ENCODE measurements at places on chromosomes 6 and 20.

GRCh38 chr6:31582230-31582643 lies at the start of gene LTB:
Gene LTB (minus strand): TSS chr6:31582424. CDS start chr6:31582417, 7 bp downstream.
- no peak for DNase-seq

GRCh38 chr20:4603724-4604123 lies 118.0 kb upstream of the PRND start:
- DNase-seq: no peak

- DNase-seq: no peak
These were observed 113.9 kb downstream of the ADAT2 start for GRCh38 chr6:143336446-143337152.

DNA sequence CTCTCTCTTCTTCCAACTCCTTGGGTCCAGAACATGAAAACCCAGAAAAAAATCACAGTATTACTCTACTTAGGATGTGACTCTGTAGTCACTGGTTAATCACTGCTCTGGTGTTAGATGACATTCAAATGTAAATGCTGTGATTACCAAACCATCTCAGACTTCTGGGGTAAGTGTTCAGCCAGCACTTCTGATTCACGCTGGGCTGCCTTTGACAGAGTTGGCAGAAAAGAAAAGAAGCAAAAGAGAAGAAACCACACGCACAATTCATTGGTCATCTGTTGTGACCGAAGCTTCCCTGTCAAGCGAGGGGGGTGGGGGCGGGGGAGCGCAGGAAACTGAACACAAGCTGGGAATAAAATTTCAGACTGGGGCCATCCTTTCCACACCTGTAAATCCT lies 82.7 kb downstream of the PSMG4 start:
- peak; percentile 45 for DNase-seq

DNA sequence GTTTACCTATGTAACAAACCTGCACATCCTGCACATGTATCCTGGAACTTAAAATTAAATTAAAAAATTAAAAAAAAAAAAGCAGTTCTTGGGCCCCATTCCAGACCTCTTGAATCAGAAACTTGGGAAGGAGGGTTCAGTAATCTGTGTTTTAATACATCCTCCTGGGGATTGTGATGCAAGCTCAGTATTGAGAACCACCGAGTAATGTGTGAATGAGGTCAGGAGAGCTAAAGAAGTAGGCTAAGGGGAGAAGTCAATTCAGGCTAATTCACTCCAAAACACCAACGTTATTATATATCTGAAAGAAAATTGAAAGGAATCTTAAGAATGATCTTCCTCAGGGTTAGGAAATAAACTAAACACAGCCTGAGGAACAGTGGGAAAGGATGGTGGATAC lies 120.4 kb downstream of the RNF144B start:
- no peak for DNase-seq

GRCh38 chr20:19890445-19891051 lies 126.6 kb upstream of the NAA20 start:
- DNase-seq: no peak

GRCh38 chr6:11727998-11728961 lies 50.3 kb downstream of the ADTRP start:
- DNase-seq: no peak

DNA sequence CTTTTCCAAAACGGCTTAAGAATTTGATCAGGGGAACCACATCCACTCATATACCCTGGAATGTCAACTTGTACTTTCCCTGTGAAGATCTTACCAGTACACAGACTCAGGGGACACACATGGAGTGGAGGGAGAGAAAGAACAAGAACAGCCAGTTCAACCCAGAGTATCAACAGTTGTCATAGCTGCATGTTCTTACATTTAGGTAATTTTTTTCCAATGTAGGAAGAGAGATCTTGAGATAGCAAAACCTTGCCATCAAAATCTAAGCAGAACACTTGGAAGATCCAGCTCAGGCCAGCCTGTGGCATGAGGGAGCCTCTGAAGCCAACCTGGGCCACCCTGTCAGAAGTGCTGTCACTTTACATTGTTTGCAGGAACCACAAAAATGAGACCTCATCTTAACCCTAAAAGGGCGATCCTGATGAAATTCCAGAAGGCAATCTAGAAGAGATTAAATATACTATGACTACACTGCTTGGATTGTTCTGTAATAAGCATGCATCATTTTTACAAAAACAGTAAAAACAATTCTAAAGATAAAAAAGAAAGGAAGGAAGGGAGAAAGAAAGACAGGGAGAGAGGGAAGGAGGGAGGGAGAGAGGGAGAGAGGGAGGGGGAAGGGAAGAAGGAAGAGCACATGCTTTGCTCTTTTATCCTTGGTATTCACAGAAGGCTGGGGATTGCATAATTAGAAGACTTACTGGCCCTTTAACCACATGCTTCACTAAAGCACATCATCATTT lies 124.7 kb upstream of the TCF21 start:
- DNase-seq: no peak

DNA sequence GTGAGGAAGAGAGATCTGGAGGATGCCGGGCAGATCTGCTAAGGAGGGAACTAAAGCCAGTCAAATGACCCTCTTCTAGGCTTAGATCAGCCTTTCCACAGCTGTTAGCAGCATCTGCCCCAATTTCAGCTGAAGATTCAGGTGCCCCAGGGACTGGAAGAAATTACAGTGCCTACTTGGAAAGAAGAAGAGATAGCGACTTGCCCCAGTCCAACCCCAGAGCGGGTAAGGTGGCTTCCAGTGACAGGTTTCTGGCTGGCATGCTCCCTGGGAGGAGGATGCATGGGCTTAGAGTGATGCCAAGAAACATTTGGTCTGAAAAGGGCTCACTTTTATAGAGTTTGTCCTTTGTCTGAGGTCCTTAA lies 620 bp downstream of the TJAP1 start:
- DNase-seq: no peak

DNA sequence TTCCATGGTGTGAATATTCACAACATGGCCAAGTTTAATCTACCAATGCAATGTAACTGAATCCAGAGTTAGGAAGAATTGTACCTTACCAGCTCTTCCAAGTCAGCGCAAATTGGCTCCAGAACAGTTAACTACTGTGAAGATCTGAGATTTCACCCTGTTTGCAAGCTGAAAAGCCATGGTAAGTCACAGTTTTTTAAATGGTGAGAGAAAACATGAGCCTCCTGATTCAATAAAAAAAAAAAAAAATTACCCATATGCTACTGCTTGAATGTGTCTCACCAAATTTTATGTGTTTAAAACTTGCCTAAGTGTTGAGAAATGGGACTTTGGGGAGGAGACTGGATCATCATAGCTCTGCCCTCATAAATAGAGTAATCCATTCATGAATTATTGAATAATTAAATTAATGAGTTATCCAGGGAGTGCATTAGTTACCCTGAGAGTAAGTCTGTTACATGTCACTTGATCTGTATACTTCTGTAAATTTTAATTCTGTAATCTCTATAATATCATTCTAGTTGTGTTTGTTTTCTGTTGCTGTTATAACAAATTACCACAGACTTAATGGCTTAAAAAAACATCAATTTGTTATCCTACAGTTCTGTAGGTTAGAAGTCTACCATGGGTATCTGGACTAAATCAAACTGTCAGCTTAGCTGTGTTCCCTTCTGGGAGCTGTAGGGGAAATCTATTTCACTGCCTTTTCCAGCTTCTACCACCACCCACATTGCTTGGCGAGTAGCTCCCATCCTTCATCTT lies 1355.9 kb downstream of the GRIK2 start:
- DNase-seq: no peak

DNA sequence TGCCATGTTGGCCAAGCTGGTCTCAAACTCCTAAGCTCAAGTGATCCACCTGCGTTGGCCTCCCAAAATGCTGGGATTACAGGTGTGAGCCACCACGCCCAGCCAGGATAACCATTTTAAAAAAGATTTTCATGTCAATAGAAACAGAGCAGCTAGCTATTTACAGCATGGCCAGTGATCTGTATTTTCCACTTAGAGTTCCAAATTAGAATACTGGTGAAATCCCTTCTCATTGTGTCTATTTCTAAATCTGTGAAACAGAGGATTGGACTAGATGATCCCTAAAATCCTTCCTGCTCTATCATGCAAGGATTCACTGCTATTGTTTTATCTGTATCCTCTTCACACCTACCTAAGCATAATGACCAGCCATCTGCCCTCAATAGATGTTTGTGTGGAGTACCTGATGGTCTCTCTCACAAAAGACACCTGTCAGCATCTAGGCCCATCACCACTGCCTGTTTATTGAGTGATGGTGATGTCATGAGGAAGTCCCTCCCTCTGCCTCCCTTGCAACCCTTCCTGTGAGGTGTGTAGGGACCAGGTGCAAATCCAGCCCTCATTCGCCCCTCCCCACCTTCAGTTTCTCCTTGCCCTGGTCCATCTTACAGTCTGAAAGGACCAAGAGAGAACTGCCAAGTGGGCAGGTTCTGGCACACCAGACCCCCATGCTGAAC lies 26.5 kb upstream of the SMIM29 start:
- DNase-seq: no peak

DNA sequence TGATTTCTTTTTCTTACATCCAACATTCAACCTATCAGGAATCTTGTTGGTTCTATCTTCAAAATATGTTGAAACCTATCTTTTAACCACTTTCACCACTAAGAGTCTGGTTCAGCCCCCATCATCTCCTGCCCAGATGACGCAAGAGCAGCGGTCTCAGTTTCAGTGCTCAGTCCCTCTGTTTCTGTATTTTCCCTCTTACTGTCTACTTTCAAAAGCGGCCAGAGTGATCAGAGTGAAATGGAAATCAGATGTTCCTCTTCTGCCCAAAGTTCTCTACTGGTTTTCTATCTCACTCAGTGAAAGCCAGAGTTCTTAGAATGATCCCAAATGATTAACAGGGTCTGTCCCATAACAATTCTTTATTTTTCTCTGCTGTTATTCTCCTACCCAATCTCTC lies 147.9 kb upstream of the PDE7B start:
- no peak for DNase-seq

GRCh38 chr6:106287215-106287614 lies 38.3 kb downstream of the ATG5 start:
- DNase-seq: no peak

DNA sequence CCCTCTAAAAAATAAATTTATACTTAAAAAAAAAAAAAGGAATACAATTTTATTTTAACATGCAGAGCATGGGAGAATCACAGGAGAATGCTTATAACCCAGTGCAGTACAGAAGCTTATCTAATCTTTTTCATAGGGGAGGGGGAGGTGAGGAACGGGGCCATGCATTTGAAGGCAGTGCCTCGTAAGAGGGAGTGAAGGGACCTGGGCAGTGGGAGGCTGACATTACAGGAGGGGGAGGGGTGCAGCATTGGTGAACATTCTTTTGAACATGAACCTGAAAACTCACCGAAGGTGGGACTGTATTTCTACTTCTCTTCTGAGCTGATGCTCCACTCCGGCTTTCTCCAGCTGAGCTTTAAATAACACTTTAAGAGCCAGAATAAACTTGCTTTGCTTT lies 9.3 kb downstream of the AURKA start:
- no peak for DNase-seq

GRCh38 chr6:71130277-71130676 lies 158.3 kb upstream of the OGFRL1 start:
- DNase-seq: no peak

- no peak for DNase-seq
These were observed 15.1 kb downstream of the MYBL2 start for GRCh38 chr20:43681991-43682410.

GRCh38 chr20:43320536-43320935 lies 130.8 kb upstream of the PTPRT start:
- DNase-seq: no peak

- DNase-seq: no peak
These were observed 19.4 kb downstream of the CDS2 start for GRCh38 chr20:5146099-5146668.

- DNase-seq: peak; percentile 10
These were observed 1.7 kb upstream of the AIG1 start for GRCh38 chr6:143058987-143059386.

DNA sequence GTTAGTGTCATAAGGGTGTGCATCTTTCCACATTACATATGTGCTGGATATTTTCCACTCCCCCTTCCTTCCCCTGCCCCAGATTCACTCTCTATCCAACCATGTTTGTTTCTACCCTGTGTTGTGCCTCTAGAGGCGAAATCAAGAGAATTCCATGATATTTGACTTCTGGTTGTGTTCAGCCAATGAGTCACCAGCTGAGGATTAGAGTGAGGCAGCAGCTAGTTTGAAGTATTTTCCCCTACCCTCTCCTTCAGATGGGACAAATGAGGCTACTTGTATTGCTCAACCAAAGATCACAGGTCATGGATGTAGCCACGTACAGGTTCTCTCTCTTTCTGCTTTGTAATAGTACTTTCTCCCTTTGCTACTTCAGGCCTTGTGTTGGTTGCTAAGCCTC lies 24.5 kb upstream of the OR2J2 start:
- no peak for DNase-seq

DNA sequence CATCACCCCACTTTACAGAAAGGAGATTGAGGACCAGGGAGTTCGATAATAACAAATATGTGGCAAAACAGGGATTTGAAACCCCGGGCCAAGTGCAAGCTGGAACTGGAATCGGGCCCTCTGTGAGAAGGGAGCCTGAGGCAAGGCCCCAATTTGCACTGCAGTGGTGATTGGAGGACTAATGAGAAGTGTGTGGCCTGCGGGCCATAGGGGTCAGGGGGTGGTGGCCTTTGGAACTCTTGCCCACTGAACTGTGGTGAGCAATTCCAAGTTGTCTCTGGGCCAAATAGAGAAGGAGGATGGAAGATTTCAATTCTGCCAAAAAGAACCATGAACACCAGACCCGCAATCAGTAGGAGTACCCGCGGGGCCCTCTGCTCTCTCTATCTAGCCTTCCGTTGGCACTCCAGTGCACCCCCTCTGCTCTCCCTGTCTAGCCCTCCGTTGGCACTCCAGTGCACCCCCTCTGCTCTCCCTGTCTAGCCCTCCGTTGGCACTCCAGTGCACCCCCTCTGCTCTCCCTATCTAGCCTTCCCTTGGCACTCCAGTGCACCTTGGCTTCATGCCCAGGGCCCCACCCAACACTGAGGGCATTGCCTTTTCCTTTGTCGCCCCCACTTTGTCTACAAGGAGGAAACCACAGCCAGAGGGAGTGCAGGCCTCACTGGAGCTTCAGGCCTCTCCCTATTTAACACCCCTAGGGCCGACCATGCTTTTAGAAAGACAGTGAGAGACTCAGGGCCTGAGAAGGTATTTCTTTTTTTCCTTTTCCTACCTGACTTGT lies 6.0 kb upstream of the PTPRA start:
- DNase-seq: no peak

GRCh38 chr6:133741375-133741861 lies 147.5 kb upstream of the TCF21 start:
- DNase-seq: no peak

DNA sequence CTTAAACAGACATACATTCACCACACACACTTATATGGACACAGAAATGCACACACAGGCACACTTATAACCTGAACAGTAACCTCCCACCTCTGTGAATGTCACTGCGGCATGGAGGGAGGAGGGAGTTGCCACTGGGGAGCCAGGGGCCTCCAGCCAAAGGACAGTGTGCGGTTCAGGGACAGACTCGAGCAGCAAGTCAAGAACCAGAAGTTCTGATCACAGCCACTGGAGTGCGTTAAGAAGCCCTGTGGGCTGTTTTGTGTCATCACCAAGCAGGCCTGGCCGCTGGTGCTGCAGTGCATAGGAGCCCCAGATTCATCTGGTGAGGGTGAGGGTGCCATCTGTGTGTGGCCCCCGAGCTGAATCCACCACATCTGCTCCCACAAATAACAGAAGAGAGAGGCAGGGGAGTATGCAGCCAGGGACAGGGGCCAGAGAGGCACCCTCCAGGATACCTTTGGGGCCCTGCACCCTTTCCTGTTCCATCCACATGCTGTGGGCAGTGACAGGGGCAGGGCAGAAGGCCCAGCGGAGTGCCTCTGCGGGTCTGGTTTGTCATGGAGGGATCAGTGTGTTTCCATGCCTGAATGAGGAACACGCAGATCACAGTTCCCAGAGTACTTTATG lies 20.3 kb downstream of the SYNDIG1 start:
- no peak for DNase-seq

GRCh38 chr6:169738976-169739529 lies 12.3 kb downstream of the DYNLT2 start:
- DNase-seq: no peak
